ENCODE measurements at places on chromosomes 4 and X.

- DNase-seq: no peak
These were observed 951.1 kb downstream of the FAT4 start for GRCh38 chr4:126265888-126266287.

DNA sequence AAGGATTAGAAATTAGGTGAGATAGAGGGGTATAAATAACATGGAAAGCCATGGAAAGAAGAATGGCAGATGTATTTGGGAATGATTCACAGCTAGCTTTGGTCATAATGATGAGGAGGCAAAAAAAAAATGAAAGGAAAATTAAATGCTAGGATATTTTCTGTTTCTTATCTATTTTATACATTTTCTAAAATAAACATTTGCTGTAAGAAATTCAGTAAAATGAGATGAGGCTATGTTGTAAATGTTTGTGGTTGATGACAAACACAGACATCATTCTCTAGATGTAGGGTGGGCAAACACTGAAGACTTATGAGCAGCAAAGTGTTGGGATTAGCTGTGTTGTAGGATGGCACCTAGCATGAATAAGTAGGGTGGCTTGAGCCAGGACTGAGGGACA is 407.1 kb downstream of the IL15 start:
- no peak for DNase-seq

- no peak for DNase-seq
These were observed 204.9 kb downstream of the SMARCA1 start for GRCh38 chrX:129318375-129318774.

GRCh38 chr4:145061318-145061920 is 36.6 kb downstream of the ANAPC10 start:
- DNase-seq: no peak

- DNase-seq: no peak
These were observed 317.1 kb downstream of the DCTD start for GRCh38 chr4:182600093-182600492.

DNA sequence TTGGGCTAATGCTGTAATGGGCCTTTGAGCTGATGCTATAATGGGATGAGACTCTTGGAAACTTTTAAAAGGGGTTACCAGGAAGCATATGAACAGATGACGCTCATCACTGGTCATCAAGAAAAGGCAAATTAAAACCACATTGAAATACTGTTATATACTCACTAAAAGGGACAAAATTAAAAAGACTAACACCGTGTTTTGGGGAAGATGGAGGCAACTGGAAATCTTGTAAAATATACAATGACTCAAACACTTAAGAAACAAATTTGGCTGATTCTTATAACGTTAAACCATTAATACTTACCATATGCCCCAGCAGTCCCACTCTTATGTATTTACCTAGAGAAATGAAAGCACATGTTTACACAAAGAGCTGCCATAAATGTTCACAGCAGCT is 207.2 kb upstream of the GPRIN3 start:
- DNase-seq: no peak

DNA sequence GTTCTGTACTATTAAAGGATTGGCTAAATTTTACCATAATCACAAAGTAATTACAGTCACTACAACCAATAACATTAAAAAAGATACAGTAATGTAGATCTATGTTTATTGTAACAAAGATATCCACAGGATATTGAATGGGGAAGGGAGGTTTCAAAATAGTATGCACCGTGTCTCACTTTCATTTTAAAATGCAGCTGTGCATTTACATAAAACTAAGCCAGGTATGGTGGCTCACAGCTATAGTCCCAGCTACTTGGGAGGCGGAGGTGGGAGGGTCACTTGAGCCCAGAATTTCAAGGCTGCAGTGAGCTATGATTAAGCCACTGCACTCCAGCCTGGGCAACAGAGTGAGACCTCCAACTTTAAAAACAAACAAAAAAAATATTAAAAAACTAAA is 8.5 kb downstream of the SRP72 start:
- DNase-seq: no peak

DNA sequence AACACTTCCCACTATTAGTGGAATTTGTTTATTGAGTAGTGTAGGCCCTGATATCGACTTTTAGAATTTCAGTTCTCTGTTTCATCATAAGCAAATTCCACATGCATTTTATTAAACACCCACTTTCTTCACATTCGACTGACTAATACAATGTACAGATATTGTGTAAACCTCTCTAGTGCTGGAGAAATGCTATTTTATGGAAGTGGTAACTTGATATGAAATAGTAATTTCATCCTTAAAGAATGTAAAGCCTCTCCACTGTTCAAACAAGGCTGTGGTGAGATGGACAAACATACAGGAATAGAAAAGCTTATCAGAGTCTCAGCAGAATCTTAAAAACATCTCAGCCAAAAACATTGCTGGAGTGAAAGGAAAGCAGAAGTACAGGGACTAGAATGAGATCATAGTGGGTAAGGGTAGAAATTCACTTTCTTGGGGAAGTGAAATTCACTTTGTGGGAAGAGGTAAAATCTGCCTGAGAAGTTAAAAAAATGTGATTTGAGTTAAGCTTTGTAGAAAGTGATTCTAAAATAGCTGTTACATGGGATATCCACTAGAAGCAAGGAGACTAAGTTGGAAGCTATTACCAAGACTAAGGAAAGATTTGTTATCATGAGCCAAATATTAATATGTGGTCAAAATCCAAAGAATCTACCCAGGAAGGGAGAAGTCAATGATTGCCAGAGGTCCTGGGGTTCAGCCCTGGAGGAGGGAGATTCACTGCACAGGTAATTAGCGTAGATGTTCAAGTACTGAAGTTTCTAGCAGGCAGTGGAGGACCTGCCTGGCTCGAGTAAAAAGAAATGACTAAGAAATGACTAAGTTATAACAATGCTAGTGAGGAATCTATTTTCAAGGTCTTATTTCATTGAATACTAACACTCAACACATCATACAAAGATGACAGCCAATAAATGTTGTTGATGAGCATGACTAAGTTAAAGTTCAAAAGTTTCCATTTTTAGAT is 398.3 kb upstream of the FAM47C start:
- no peak for DNase-seq

- no peak for DNase-seq
These were observed 52.7 kb downstream of the COX7B2 start for GRCh38 chr4:46856333-46856732.

GRCh38 chr4:3073158-3074077 is 920 bp downstream of the HTT-AS start:
- DNase-seq: no peak

- DNase-seq: no peak
These were observed 1.1 kb downstream of the GTPBP6 start for GRCh38 chrX:317424-318067.

DNA sequence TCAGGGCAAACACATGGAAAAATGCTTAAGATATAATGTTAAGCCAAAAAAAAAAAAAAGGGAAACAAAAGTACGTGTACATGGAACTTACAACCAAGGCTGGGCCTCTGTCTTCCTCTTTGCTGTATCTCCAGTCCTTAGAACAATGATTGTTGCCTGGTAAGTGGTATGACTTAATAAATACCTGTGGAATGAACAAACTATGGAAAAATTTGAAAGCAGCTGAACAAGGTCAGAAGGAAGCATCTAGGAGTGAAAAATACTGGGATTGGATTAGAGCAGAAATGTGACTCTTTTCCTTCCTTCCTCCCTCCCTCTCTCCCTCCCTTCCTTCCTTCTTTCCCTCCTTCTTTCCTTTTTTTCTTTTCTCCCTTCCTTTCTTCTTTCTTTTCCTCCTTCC is 54.2 kb upstream of the SMIM10 start:
- DNase-seq: no peak

DNA sequence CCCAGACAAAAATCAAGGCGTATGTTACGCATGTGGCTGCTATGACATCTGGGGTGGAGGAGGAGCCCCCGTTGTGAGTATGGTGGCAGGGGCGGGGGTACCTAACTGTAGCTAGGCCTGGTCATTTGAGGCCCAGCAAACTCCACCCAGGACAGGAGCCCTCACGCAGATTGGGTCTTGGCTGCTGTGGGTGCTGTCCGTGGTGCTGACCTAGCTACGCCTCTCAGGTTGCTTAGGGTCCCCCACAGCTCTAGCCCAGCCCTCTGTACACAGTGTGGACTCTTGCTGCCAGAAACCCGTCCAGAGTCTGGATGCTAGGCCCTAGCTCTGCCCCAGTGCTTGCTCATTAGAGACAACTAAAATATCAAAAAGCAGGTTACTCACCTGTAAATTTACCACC is 146.7 kb upstream of the PSAPL1 start:
- DNase-seq: no peak

DNA sequence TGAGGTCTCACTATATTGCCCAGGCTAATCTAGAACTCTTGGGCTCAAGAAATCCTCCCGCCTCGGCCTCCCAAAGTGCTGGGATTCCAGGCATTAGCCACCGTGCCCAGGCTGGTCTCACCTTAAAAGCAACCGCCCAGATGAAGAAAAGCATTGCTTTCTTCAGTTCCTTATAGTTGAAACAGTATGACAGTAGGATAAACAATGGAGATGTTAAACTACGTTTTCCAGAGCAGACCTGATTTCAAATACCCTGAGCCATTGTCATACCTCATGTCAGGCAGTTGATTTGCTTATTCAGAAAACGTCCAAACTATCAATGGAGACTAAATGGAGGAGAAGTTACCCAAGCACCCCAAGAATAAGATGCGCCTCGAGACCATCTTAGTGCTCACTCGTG is 26.3 kb upstream of the TMEM131L start:
- no peak for DNase-seq

GRCh38 chrX:17086317-17086716 is 139.9 kb downstream of the REPS2 start:
- no peak for DNase-seq

GRCh38 chr4:31126881-31127398 is 406.8 kb downstream of the PCDH7 start:
- DNase-seq: no peak

DNA sequence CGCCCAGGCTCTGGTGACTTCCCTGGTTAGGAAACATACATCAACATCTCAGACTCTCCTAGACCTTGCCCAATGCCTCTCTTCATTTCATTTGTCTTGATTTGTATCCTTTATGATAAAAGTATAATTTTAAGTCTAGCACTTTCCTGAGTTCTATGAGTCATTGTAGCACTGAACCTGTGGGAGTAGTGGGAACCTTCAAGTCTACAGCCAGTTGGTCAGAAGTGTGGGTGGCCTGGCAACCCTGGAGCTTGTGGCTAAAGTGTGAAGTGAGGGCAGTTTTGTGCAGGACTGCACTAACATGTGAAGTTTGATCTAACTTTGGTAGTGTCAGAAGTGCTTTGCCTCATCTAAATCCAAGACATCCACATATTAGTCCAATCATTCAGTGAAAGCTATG is 259.3 kb upstream of the IGFBP7 start:
- no peak for DNase-seq

- DNase-seq: no peak
These were observed 17.6 kb upstream of the PRPS1 start for GRCh38 chrX:107610667-107611066.

DNA sequence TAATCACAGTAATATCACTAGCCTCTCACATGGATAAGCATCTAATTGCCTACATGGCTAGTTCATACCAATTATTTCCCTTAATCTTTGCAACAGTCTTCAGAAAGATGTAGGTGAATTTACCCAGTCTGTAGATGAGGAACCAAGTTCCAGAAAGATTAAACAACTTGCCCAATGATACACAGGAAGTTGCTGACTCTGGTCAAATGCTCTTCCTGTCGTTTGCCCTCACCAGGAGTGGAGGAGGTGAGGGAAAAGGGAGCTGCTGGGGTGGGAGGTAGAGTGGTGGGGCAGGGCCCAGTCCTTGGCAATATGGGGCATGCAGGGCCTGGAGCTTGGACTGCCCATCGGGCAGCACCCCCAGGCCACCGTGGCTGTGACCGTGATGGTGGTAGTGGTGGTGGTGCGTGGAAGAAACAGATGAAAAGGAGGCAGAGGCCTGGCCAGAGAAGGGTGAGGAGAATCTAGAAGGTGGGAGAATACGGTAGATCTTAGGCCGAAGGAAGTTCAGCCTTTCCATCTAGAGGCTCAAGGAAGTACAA is 2.3 kb upstream of the KDM5C start:
- no peak for DNase-seq

DNA sequence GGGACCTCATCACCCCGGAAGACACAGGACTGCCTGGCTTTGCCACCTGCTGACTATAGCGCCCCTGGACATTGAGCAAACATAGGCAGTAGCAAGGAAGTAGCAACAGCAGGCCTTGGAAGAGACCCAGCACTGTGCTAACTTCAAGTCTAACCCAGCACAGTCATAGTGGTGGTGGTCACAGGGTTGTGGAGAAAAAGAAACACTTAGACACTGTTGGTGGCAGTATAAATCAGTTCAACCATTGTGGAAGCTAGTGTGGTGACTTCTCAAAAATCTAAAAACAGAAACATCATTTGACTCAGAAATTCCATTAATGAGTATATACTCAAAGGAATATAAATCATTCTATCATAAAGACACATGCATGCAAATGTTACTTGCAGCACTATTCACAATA is 874.0 kb upstream of the EPHA5 start:
- DNase-seq: no peak

GRCh38 chrX:76184276-76184675 is 11.4 kb downstream of the PBDC1 start:
- DNase-seq: no peak

GRCh38 chrX:83771664-83772063 is 89.3 kb upstream of the CYLC1 start:
- no peak for DNase-seq

DNA sequence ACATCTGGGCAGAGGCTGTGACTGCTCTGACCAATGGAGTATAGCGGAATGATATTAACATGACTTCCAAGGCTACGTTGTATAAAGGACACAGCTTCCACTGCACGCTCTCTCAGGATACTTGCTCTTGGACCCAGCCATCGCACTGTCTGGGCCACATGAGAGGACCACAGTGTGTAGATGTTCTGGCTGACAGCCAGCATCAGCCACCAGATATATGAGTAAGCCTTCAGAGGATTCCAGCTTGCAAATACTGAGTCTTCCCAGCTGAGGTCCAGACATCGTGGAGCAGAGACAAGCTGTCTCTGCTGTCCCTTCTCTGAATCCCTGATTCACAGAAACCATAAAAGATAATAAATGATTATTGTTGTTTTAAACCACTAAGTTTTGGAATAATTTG is 146.8 kb upstream of the USP9X start:
- no peak for DNase-seq

- DNase-seq: no peak
These were observed 141.0 kb downstream of the TSPAN5 start for GRCh38 chr4:98517218-98518021.

DNA sequence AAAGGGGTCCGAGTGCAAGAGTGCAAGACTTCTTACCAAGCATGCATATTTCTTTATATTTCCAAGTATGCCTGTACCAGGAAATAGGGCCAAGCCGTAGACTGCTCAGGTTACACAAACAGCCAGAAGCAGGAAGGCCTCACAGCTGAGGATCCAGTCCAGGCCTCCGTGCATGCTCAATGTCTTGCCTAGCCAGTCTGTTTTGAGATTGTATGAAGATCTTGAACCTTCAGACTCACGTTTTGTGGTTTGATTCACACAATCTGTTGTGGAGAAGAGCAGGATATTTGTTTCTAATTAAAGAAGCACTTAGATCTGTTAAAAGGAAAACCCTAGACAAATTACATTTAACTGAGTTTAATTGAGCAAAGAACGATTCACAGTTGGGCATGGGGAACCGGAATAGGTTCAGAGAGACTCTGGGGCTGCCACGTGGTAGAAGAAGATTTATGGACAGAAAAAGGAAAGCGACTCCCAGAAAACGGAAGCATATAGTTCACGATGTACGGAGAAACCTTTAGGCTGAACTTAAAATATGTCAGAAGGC is 1.2 kb downstream of the MGST2 start:
- no peak for DNase-seq

- DNase-seq: no peak
These were observed 31.5 kb downstream of the SEC24B start for GRCh38 chr4:109465069-109465468.

- no peak for DNase-seq
These were observed 128.5 kb downstream of the PRSS12 start for GRCh38 chr4:118224243-118224829.

GRCh38 chr4:68948044-68948743 is 3.4 kb downstream of the UGT2A3 start:
- DNase-seq: no peak
